ENCODE measurements at places on chromosomes 1 and 21.

DNA sequence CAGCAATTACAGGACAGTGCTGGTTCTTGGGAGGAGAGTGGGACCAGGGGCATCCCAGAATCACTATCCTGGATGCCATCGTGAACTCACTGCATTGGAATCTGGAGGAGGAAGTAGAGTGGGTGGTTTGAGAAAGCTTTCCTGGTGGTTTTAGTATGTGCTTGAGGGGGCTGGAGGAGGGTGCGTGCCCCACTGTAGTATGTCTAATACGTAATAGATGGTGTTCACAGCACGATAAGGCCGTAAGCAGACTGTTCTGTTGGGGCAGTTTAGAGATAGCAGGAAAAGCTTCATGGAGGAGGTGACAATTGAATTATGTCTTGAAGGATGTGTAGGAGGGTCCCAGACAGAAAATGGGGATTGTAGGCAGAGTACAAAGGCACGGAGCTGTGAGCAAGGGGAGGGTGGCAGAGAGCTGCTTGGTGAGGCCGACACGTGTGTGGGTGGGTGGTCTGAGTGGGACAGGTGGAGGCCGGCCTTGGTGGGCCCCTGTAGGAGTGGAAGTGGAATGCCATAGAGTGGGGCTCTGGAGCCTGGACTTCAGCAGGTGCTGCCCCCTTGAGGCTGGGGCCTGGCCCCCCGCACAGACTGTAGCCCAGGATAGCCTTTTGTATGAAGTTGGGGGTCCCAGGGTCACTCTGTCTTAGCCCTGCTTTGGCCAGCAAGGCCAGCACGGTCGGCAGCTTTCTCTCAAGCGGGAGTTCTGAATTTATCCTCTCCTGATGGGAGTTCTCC lies 37.0 kb downstream of the IL6R start:
- DNase-seq, result peak; percentile 65

- DNase-seq, result no peak
Measured at GRCh38 chr1:202956969-202957368, 1.1 kb downstream of the ADIPOR1 start.

DNA sequence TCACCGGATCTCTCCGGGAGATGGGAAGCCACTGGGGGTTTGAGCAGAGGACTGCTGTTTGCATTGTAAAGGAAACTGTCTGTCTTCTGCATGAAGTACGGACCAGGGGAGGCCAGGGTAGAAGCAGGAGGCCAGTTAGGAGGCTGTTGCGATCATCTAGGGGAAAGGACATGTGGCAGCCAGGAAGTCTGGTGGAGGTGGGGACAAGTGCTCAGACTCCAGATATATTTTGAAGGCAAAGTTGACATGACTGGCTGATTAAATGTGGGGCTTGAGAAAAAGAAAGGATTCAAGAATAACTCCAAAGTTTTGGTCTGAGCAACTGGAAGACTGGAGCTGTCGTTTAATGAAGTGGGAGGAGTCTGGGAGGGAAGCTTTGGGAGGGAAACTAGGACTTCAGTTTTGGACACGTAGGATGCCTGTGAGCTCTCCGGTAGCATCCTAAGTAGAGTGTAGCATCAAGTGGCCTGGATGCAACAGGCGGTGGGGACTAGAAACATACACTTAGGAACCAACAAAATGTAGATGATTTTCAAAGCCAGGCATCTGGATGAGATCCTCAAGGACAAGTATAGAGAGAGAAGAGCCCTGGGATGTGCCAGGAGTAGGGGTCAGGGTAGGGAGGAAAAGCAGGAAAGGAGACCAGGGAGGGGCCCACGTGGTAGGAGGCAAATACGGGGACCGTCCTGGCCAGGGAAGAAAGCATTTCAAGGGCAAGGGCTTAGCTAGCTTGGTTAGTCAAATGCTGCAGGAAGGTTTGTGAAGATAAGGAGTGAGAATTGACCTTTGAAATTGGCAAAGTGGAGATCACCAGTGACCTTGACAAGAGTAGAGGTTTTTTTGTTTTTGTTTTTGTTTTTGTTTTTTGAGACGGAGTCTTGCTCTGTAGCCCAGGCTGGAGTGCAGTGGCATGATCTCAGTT lies 3.7 kb upstream of the C1orf210 start:
- DNase-seq, result no peak

GRCh38 chr21:45264146-45264911 lies 23.4 kb downstream of the POFUT2 start:
- DNase-seq, result no peak

GRCh38 chr1:8381618-8382017 lies 63.7 kb downstream of the SLC45A1 start:
- no peak for DNase-seq
